ENCODE measurements at places on chromosomes 12 and 14. TPM values are rescaled to one million over a fixed set of nuclear protein-coding genes. Genes with fewer than 3 reads are reported as not detected.

DNA sequence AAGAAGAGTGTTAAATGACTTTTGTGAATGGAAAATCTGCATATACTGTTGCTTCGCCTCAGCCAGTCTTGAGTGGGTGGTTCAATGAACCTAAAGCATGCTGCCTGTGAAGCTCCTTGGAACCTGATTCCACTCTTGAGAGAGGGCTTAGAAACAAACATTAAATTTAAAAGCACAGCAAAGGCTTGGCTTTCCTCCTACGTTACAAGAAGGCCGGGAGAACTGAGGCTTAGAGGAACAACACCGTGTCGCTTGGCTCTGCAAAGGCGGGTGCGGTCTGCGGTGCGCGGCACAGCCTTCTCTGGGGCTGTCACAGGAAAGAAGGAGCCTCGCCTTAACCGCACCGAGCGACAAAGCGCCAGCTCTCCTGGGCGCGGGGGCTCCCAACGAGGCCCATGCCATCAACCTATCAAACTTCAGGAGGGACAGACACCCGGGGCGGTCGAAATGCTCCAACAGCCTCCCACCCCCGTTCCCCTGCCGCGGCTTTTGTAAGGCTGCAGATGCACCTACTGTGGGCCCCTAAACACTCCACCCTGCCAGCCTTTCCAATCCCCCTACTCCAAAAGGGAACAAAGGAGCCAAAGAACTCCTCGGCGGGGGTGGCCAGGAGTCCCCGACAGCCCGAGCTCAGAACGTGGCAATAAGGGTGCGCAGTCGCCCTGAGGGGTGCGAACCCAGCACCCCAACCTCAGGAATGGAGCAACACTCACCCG, 729 bp downstream of the OSBPL8 start:
- H3K27ac ChIP-seq, result peak overlapping the region; percentile 92
- H3K4me3 ChIP-seq, result peak overlapping the region; percentile 98
- H3K4me1 ChIP-seq, result peaks cover 23% of the 10 kb centered on the region
- H3K27me3 ChIP-seq, result no peaks in the 10 kb centered on the region

DNA sequence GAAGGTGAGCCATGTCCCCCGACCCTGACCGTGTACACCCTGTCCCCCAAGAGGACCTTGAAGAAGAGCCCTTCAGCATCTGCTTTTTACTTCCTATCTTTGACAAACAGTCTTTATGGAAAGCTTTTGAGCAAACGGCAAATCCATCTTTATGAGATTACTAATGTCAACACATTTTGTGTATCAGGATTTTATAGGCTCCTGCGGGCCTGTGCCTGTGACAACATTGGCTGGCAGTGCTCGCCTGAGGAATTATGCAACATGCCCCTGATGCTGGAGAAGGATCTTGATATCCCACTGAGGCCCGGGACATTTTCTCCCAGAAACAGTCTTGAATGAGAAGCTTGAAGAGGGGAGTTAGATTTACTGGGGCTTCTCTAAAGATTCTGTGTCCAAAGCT, 416.5 kb downstream of the NRXN3 start:
- no peak overlapping the region for H3K27ac ChIP-seq
- no peaks in the 10 kb centered on the region for H3K4me1 ChIP-seq
- no peak overlapping the region for H3K4me3 ChIP-seq

Gene CLIP1
- 108 TPM for total RNA-seq

Gene CD27
- 2.2 TPM for total RNA-seq

DNA sequence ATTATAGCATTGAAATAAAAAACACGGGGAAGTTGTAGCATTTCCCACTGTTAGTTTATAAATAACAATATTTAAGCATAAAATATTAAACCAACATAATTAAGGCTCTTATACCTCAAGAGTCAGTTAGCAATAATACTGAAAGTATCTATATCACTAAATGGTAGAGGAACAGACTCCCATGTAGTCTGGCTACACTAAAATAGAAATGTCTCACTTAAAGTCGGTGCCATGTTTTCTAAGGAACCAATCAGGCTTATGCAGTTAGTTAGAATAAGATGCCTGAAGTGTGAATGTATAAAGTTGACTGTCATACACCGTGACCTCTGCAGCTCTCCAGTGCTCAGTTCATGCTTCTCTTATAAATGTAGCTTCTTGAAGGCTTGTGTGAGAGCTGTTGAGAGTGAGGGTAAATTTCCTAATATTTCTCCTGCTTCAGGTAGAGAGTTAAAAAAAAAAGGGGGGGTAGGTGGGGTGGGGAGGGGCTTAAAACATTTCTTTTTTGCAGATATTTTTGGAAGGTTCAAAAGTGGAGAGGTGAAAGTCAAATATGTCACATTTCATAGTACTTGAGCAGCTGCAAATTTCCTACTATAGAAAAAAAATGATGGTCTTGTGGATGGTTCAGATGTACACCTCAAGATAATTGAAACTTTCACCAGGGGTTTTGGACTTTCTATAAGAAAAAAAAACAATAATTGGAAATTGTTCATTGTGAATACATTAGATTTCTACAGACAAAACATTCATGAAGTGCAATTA, 64.5 kb downstream of the PTCSC3 start:
- H3K4me3 ChIP-seq, result no peak overlapping the region
- DNase-seq, result no peak
- H3K27me3 ChIP-seq, result peaks cover 4% of the 10 kb centered on the region
- H3K4me1 ChIP-seq, result no peaks in the 10 kb centered on the region
- H3K36me3 ChIP-seq, result no peaks in the 10 kb centered on the region
